ENCODE measurements at places on chromosomes 13 and 19.
A peak's percentile ranks its signal among the peaks of the same experiment; 100 is the strongest.

DNA sequence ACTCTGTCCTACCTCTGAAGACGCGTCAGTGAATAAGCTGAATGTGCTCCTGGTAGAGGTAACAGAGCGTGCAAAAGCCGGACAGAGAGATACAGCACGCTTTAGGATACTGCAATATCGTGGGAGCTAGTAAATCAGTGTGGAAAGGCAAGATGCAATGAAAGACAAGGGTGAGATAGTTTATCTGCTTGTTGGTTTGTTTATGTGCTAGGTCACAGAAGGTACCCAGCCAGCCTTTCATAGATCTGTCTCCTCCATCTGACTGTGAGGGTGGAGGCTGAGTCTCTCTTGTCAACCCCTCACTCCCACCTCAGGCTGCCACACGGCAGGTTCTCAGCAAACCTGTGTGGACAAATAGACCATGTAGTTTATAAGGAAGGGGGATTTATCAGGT lies 904 bp upstream of the GIPC1 start:
- DNase-seq = no peak

- DNase-seq = no peak
Observed at GRCh38 chr13:66536746-66537145, 693.4 kb downstream of the PCDH9 start.

DNA sequence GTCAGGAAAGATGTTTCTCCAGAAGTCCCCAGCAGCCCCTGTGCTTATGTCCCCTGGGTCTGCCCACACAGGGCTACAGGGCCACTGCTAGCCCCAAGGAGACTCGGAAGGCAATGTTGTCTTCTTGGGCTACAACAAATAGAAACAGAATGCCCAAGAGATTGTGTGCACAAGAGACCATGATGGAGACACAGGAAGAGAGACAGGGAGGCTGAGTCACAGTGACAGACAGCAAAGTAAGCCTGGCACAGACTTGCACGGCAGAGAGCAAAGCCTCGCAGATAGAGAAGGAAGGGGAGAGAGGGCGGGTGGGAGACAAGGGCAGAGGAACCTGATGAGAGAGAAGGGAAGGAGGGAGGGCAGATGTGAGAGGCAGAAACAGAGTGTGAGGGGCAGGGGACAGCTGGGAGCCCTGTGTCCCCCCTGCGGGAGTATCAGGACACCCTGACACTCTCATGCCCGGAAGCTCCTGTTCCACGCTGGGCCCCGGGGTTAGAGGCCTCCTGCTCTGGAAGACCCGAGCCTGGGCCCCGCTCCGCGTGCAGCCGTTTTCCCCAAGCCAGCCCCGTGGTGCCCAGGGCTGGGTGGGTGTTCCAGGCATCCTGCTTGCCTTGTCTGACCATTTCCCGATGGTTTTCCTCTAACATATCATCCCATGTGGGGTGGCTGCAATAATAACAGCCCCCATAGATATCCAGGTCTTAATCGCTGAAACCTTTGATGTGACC lies 2.7 kb upstream of the PLA2G4C start:
- no peak for DNase-seq

DNA sequence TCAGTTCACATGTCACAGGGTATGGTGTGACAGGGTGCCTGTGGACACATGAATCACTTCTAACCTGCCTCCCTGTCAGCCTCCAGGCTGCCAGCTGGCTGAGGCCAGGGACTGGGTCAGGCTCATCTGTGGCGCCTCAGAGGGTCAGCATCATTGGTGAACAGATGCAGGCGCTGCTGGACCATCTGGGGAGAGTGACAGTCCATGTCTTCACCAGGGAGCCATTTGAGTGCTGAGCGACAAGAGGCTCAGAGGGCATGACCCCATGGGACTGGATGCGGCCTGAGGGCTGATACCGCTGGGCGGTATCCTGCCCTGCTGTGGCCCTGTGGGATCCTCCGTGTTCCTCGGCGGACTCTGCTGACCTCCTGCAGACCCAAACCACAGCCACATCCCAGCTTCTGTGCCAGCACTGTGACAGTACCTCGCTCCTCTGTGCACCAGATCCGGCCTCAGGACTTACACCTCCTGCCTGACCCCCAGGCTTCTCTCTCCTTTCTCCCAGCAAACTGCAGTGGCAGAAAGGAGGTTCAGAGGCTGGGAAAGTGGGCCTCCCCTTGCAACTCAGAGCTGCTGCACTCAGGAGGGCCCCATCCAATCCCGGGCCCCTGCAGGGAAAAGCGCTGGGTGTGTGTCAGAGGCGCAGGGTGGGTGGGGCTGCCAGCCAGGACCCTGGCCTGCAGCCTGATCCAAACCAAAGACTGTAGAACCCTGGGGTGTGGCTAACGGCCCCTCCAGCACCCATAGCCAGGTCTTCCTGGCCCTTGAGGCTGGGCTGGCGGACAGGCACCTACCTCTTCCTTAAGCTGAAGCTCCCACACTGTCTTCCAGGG lies 10.2 kb downstream of the ACTMAP start:
- DNase-seq = no peak

- DNase-seq = no peak
Observed at GRCh38 chr13:113901231-113901630, 37.4 kb upstream of the GAS6 start.

DNA sequence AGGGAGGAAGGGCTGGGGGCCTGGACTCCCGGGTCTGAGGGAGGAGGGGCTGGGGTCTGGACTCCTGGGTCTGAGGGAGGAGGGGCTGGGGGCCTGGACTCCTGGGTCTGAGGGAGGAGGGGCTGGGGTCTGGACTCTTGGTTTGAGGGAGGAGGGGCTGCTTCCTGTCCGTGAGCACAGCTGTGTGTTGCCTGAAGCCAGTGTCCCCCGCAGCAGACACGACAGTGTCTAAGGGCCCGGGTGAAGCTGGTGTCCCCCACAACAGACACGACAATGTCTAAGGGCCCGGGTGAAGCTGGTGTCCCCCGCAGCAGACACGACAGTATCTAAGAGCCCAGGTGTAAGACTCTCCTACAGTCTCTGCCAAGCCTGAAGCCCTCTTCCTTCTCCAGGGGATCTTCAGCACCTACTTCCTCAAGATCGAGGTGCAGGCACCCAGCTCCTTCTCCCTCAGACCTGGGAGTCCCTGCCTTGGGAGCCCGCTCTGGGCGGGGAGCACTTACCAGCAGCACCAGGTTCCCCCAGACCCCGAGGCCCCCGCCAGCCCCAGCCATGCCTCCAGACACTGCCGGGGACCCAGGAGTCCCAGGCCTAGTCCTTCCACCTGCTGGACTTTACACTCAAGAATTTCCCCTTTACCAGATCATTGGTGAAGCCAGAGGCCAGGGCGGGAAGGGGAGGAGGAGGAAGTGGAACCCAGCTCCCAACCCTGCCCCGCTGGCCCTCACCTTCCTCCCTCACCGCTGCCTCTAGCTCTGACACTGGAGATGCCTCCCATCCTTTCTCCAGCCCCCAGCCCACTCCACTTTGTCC lies at the start of gene PTPRH:
PTPRH (minus strand) TSS at position 622 of the 813 bp plus-strand sequence; CDS start at position 554, 68 bp downstream.
- DNase-seq = no peak

- DNase-seq = no peak
Observed at GRCh38 chr19:16000024-16000663, 51.3 kb downstream of the OR10H4 start.

DNA sequence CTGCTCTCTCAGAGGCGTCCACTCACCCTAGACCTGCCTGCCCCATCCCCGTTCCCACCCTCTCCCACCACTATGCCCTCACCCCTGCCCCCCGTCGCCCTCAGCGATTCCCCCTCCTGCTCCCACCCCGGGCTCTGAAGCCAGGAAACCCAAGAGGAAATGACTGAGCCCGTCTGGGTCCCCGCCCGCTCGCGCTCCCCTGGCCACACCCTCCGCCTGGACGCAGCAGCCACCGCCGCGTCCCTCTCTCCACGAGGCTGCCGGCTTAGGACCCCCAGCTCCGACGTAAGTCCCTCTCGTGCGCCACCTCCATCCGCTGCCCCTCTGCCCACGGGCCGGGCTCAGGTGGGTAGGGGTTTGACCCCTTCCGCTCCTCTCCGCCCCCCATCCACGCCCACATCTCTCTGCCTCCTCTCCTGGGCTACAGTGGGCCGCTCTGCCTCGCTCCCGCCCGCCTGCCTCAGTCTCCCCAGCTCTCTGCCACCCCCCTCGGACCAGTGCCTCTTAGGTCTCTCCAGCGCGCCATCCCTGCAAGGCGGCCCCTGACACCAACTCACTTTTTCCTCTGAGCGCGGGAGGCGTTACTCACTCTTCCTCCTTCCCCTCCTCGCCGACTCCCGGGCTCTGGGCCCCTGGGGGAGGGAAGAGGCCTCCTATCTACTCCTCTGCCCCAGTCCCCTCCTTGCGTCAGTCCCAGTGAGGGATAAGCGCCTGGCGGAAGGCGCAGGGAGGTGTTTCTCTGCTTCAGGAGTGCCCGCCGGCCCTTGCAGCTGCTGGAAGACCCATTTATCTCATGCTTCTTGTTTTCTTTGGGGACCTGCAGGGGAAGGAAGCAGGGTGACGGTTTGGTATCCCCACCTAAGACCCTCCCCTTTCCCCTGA lies at the start of gene FXYD5:
FXYD5 (plus strand) TSS at position 211 of the 882 bp plus-strand sequence. CDS start 816 bp downstream, outside the sequence.
- peak; percentile 56 for DNase-seq

DNA sequence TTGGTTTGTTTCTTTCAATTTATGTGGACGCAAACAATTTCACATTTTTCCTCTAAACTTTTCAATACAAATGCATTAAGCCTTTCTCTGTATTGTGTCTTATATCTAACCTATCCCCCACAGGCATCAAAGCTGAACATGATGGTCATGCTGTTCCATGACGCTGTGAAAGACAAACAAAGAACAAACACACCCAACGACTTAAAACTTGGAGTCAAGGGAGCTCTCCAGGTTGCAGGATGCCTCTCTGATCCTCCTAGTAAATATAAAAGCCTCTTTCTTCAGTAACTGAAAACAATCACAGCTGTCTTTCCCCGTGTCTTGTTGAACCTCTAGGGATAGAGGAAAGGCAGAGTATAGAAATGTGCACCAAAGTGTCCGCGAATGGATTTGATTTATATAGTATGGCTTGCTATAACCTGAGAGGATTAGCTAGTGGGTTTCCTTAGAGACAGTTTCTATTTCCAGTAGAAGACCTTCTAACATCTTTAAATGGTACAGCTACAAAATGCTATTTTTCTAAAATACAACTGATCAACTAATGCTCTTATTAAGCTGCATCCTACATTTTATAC lies 43.1 kb downstream of the PCDH9 start:
- DNase-seq = no peak

DNA sequence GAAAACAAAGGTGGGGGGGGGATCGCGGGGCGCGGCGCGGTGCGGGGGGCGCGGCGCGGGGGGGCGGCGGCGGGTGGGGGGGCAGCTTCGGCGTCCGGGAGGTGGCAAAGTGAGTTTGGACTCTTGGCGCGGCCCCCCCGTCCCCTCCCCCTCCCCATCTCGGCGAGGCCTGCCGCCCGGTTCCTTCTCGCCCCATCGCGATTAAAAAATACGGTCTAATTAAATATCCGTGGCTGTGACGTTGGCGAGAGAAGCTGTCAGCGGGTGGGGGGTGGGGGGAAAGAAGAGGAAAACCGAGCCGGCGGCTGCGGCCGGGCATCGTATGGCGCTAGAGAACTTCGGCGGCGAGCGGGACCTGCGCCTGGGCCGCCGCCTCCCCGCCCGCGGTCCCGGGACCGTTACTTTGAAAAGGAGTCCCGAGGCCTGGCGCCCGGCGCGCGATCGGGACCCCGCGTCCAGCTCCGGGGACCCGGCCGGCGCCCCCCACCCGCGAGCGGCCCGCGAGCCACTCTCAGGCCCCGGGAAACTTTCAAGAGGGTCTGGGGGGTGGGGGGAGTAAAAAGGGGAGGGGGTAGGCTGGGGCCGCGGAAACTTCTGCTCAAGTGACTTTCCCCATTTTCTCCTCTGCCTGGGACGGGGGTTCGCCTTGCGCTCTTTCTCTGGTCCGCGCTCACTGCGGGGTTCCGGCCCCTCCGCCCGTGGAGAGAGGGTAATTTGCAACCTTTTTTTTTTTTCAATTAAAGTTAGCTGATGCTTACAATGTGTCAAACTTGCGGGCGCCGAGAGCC lies 146.3 kb upstream of the ZNF536 start:
- no peak for DNase-seq

DNA sequence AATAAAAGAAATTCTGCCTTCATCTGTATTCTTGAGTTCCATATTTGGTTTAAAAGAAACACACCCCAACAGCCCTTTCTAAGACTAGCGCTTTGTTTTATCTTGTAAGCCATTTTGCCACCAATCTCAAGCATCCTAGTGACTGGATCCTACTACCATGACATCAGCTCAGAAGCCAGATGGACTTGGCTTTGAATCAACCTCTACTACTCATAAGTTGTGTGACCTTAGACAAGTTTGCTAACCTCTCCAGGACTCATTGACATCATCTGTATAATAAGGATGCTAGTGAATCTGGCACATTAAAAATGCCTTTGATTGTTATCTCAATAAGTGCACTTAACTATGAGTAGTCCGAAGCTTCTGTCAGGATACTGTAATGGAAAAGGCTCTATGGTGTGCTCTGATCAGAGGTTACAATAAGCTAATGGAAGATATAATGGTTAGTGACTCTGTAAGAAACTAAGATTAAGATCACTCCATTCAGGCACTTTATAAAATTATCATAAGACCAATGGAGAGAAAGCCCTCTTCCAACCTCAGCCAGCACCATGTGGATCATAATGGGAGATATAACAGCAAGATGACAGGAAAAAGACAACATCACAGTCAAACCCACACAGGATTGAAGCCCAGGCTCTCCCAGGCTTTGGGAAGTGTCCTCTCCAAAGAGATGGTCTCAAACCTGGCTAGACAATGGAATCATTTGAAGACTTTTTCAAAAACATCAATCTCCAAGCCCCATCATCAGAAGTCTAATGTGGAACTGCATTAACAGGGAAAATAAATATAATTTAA lies 180.6 kb upstream of the MIR17HG start:
- DNase-seq = no peak

GRCh38 chr13:84294576-84294975 lies 412.3 kb upstream of the SLITRK1 start:
- no peak for DNase-seq

DNA sequence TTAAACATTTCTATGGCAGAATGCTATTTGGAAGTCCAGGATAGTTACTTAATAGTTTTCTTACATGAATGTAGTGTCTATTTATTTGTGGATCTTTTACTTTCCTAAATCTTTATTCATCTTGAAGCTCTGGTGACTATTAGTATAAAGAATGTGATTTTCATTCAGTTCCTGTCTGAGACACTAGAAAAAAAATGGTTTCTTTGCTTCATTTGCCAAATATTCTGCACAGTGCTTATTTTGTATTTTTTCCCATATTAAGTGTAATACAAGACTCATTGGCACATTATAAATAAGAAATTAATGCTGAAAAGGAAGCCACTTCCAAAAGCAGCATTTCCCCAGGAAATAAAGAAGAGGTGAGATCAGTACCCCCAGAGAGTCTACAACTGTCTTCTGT lies 109.8 kb downstream of the POSTN start:
- DNase-seq = no peak

DNA sequence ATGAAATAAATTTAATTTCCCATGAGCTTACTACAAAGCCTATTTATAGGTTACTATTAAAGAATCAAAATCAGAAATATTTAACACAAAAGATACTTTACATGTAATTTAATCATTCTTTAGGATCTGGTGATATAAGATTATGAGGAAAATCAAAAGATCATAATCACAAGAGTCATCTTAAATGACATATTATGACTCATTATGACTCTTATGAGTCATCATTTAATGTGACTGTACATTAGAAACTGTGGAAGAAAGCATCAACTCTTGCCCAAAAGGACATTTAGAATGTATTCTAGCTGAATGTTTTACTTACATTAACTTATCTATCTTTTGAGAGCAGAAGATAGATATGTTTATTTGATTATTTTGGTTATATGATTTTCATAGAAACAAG lies 458.6 kb downstream of the DCT start:
- no peak for DNase-seq

- no peak for DNase-seq
Observed at GRCh38 chr13:109977212-109977968, 191.0 kb upstream of the IRS2 start.

Measured in stimulated activated CD4-positive, alpha-beta T cell treated with anti-CD3 and anti-CD28 coated beads, Interleukin-15, amount 100 ng/mL, for 1 hour (primary cell).